Activated CD4-positive, alpha-beta T cell treated with anti-CD3 and anti-CD28 coated beads, Interleukin-2, amount 50 U/mL, for 1 hour (primary cell): ENCODE measurements at places on chromosomes 13 and 19.

DNA sequence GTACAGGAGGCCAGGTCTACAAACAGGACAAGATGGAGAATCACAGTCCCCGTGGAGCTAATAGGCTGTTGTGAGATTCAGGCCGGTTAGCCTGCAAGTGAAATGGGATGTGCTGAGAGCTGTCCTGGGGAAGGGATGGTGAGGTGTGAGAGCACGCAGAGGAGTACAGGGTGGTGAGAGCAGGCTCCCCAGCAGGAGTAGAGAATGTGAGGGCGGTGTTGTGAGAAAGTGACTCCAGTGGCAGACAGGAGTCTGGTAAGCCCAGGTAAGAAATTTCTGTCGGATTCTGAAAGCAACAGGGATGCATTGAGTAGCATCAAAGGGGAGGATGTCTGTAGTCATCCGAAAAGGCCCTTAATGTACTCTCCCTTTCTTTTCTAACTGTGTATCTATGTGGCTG lies 50.7 kb upstream of the GPR183 start:
- DNase-seq: no peak

GRCh38 chr19:367561-367960 lies 23.0 kb upstream of the MIER2 start:
- no peak for DNase-seq

- peak; percentile 4 for DNase-seq
Observed at GRCh38 chr13:30774214-30774730, 38.9 kb downstream of the ALOX5AP start.

- no peak for DNase-seq
Observed at GRCh38 chr13:112761701-112762689, 72.2 kb downstream of the ATP11A start.

GRCh38 chr19:48806818-48807589 lies 3.8 kb downstream of the BCAT2 start:
- DNase-seq: no peak

DNA sequence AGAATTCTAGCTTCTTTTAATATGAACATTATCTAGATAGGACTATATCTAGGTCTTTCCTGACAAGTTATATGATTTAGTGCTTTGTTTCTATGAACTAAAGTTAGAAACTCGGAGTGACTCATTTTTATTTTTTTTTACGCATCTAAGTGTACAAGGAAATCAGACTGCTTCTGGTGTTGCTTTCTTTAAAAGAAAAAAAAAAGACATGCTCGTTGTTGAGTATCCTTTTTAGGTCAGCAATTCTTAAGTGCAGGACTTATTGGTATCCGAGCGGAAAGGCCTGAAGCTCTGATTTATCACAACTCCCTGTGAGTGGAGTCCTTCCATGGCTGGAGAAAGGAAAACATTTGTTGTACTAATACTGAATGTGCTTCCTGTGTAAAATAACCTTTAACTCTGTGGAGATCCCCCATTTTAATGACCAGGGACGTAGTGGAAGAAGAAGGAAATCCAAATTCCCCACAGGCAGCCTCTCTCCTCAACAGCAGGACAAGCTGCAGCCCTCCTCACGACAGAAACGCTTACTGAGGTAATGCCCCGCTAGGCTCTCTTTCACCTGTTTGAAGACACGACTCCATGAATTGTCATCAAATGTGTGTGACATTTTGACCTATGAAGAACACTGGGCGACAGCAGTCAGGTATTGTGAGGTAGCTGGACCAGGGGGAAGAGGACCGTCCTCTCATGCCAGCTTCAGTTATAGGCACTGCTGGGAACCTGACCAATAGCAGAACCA lies 17.9 kb upstream of the POMP start:
- no peak for DNase-seq

- DNase-seq: no peak
Observed at GRCh38 chr13:60617991-60618733, 221.1 kb downstream of the TDRD3 start.

GRCh38 chr13:79185580-79185979 lies 220.5 kb downstream of the RBM26 start:
- no peak for DNase-seq

- DNase-seq: no peak
Observed at GRCh38 chr19:18904334-18905057, 8.5 kb upstream of the CERS1 start.

DNA sequence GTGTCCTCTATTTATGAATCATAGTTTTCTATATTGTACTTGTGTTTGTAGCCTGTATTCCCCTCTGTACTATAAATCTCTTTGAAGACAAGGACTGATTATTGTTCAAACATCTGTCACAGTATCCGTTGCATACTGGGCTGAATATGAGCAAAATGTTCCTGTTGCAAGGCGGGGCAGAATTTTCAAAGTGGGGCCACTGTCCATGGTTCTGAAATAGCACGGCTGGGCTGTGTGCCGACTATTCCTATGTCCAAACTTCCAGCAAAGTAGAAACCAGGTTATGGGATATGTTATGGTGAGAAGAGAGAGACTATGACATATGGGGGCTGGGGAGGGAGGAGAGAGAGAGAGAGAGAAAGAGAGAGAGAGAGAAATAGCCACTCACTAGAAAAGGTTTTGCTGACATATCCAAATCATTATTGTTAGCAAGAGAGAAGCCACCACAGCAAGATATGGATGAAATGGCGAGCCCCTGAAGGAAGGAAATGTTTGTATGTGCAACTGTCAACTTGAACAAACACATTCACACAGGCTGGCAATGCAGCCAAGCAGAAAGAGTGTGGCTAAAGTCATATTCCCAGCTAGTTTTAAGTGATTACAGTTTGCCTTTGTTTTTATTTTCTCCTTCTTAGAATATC lies 107.0 kb upstream of the GPR12 start:
- no peak for DNase-seq

DNA sequence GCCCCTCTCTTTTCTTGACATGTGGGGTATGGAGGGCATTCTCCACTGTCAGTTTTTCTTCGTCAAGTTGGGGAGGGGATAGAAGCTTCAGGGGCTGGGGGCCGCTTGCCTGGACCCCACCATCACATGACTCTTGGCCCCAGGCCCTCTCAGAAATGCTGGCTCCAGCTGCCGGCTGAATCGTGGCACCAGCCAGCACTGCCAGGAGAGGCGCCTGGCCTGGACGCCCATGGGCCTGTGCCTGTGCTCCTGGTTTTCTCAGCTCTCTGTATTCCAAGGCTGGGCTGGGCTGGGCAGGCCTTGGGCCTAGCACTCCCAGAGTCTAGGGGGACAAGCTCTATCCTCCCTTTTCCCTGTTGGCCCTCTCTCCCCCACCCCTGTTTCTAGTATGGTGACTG lies 38.6 kb downstream of the LYL1 start:
- DNase-seq: no peak

DNA sequence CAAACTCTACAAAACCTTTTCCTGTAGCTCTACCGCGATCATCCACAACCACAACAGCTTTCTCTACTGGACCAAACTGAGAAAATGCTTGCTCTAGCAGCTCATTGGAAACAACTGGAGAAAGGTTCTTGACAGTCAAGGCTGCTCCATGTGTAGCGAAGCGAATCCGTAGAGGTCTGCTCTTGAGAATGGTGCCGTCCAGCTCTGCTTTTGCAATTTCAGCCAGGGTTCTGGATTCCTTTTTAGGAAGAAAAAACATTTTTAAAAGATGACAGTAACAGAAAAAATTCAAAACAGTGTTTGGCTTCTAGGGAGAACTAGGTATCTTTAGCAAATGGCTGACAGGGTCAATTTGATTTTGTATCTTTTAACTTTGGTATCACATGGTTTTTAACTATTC lies 10.4 kb downstream of the PSPC1 start:
- no peak for DNase-seq

DNA sequence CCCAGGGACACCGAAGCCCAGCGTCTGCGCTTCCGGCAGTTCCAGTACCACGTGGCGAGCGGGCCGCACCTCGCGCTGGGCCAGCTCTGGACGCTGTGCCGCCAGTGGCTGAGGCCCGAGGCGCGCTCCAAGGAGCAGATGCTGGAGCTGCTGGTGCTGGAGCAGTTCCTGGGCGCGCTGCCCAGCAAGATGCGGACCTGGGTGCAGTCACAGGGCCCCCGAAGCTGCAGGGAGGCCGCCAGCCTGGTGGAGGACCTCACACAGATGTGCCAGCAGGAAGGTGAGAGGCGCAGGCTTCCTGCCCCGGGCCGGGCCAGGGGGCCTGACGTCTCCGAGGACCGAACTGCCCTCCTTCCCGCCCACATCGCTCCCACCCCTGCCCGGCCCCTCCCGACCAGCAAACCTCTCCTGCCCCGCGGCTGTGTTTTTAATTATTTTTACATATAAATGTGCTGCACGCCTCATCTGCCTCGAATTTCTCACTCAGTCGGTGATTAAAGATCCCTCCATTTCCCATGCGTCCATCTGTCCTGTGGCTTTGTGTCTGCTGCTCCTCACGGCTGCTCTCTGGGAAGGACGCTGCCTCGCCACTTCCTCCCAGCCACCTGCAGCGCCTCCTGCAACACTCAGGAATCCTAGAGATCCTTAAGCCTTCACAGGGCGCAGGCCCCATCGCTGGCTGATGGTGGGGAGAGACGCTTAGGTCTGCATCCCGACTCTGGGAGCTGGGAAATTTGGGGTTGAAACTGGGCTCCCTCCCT lies 4.3 kb downstream of the ZSCAN1 start:
- no peak for DNase-seq

DNA sequence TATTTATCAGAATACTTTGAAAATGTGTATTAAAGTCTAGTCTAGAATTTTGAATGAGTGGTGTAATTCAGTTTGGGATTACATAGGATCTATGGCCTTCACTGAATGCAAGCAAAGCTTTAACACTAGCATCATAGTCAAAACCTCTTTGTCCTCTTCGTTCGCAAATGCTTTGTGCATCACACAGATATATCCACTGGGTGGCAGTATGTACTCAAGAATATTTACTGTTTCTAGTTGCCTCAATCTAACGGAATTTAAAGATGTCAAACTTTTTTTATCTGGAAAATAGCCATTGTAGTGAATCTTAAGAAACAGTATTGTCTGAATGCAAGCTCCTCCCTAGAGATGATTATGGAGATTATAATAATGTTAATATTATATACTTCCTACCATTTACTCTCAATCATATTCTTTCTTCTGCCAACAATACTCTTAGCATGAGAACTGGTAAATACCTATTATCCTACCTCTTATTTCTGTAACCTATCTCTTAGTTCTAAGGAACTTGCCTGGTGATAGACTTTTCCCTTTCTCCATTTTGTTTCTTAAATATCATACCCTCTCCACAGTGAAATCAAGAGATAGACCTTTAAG lies 25.8 kb downstream of the LACC1 start:
- DNase-seq: peak; percentile 11

DNA sequence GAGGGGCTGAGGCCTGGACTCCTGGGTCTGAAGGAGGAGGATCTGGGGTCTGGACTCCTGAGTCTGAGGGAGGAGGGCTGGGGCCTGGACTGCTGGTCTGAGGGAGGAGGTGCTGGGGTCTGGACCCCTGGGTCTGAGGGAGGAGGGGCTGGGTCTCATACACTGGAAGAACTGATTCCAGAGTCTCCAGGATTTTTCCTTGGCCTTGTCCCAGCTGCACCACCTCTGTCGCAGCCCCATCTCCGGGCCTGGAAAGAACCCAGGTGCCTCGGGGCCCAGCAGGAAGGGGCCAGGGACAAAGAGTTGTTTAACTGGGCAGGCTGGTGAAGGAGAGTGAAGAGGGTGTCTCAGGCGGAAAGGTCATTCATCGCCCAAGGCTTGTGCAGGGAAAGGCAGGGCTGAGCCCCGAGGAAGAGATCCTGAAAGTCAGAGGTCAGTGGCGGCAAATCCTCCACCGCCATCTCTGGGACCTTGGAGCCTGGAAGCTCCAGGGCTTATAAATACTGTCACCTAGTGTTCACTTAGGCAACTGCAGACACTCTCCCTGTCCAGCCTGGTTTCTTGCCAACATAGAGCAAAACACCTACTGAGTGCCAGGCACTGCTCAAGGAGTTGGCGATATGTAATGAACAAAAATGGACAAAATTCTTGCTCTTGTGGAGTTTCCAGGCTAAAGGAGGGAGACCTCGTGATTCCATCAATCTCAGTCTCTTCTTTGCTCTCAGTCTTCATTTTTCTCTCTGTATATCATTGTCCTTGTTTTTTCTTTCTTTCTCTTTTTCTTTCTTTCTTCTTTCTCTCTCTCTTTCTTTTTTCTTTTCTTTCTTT lies 4.4 kb upstream of the KCNN4 start:
- no peak for DNase-seq

GRCh38 chr19:7544626-7545025 lies 9.1 kb downstream of the PNPLA6 start:
- no peak for DNase-seq

DNA sequence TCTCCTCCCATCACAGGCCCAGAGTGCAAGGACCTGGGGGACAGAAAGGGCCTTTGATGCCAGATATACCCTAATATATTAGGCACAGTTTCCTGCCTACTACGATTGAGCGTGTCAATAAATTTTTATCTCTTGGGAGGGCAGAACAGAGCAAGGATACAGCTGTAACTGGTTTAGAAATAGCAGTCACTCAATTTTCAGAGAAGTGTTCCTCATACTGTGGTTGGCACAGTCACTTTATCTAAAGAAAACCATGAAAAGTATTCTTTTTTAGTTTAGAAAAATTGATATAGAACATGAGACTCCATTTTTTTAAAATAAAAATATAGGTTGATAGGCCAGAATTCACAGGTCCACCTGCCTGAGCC lies 460 bp upstream of the ZNF155 start:
- DNase-seq: no peak

- DNase-seq: no peak
Observed at GRCh38 chr13:31038834-31039552, 106.5 kb downstream of the TEX26 start.

DNA sequence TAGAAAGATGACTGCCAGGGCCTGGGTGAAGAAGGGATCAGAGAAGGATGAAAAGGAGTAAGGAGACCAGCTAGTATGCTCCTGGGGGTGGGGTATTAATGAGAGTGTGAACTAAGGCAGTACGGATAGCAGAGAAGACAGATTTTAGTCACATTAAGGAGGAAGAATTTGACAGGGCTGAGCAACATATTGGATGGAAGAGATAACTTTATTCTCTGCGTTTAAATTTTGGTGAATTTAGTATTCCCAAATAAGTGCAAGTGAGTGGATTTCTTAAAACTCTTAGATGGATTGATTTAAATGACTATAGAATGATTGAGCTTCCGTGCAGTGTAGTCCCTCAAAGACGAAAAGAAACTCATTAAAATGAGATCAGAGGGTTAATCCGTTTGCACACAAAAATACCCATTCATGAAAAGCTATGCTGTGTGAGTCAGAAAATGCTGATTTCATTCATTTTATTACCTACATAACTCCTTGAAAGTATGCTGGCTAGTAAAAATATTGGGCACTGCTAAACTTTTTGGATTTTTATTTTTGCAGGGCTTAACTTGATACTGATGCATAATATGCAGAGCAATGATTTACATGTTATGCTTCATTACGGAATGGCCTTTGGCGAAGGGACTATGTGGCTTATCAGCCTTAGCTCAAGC lies 54.1 kb downstream of the WDFY2 start:
- no peak for DNase-seq

- no peak for DNase-seq
Observed at GRCh38 chr13:110426735-110427134, 119.7 kb downstream of the COL4A2 start.
